ENCODE measurements at places on chromosomes 7 and 10.

DNA sequence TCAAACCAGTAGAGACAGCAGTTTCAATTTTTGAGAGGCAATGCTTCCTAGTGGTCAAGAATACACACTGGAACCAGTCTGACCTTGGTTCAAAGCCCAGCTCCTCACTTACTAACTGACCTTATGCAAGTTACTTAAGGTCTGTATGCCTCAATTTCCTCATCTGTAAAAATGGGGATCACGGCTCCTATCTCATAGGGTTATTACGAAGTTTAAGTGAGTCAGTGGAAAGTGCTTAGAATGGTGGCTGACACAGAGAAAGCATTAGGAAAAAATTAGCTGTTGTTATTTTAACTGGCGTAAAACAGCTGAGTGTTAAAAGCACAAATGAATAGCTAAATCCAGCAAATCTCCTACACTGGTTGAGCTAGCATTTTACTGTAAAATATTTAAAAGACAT lies 162.4 kb upstream of the LAMB4 start:
- DNase-seq, result no peak

- DNase-seq, result no peak
Measured at GRCh38 chr10:44307691-44308090, 77.2 kb downstream of the CXCL12 start.

GRCh38 chr10:52533986-52534385 lies 219.9 kb downstream of the DKK1 start:
- DNase-seq, result no peak

GRCh38 chr10:119318411-119319160 lies 111.2 kb downstream of the GRK5 start:
- no peak for DNase-seq

DNA sequence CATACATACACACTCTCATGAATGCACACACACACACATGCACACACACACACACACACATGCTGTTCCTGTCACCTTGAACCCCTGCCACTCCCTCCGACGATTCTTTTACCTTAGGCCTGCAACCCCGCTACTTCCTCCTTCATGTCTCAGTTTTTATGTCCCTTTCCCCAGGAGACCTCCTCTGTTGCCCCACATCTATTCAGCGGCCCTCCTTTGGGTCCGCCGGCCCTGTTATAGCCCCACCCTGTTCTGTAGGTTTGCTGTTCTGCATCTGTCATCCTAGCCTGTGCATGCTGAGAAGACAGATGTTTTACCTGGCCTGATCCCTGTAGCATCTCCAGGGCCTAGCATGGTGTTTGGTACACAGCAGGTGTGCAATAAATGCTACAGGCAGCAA lies 161.6 kb upstream of the PCBD1 start:
- no peak for DNase-seq
